Activated CD4-positive, alpha-beta T cell treated with anti-CD3 and anti-CD28 coated beads, Interleukin-2, amount 50 U/mL, for 1 hour (primary cell): ENCODE measurements at places on chromosomes 7 and 10.

- DNase-seq, result peak; percentile 90
These were observed 13.8 kb upstream of the SEC24C start for GRCh38 chr10:73730153-73730906.

- DNase-seq, result no peak
These were observed 38.7 kb downstream of the RASGEF1A start for GRCh38 chr10:43227911-43228782.

- DNase-seq, result no peak
These were observed 27.4 kb downstream of the LRRC4 start for GRCh38 chr7:128003787-128004186.

GRCh38 chr10:36597756-36598320 lies 527.6 kb upstream of the ANKRD30A start:
- DNase-seq, result no peak

DNA sequence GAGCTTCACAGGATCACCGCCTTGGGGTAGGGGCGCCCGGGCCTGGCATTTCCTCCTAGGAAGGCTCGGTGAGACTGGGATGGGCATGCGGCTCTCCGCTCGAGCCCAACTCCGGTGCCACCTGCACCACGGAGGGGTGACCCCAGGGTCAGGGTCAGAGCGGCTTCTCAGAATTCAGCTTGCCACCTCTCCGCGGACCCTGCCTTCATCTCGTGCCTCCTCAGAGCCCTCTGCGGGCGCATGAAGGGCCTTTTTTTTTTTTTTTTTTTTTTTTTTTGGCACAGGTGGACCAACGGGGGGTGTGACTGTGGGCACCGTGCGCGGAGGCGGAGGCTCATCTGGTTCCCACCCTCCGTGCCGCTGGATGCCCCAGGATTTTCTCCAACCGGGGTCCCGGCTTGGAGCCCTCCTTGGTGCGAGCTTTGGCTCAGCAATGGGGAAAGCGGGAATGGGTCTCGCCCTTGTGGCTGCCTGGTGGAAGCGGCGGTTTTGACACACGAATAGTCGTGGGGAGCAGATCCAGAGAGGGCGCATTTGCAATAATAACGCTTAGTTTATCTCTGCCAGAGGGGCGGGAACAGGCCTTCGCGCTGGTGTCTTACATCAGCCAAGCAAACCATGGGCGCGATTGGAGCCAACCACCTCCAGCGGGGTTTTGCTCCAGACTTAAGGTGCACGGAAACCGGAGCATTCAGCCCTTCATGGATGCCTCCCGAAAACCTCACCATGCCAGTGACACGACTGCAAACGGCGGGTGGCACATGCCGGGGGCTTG lies 5.0 kb upstream of the TNRC18 start:
- DNase-seq, result no peak

GRCh38 chr10:119166564-119166963 lies 1.1 kb upstream of the SFXN4 start:
- DNase-seq, result no peak

GRCh38 chr7:74002474-74003017 lies 25.4 kb upstream of the ELN start:
- DNase-seq, result no peak

GRCh38 chr7:3157566-3158287 lies 114.1 kb upstream of the CARD11 start:
- DNase-seq, result no peak

GRCh38 chr7:128738570-128739047 lies 550 bp upstream of the CALU start:
- peak; percentile 2 for DNase-seq

GRCh38 chr10:89966211-89966610 lies 264.8 kb downstream of the KIF20B start:
- no peak for DNase-seq

- no peak for DNase-seq
These were observed 97.9 kb upstream of the STEAP1B start for GRCh38 chr7:22597844-22598243.

- DNase-seq, result no peak
These were observed 69.2 kb upstream of the INSIG1 start for GRCh38 chr7:155228459-155228845.

- no peak for DNase-seq
These were observed 116.7 kb upstream of the C7orf33 start for GRCh38 chr7:148473703-148474480.

DNA sequence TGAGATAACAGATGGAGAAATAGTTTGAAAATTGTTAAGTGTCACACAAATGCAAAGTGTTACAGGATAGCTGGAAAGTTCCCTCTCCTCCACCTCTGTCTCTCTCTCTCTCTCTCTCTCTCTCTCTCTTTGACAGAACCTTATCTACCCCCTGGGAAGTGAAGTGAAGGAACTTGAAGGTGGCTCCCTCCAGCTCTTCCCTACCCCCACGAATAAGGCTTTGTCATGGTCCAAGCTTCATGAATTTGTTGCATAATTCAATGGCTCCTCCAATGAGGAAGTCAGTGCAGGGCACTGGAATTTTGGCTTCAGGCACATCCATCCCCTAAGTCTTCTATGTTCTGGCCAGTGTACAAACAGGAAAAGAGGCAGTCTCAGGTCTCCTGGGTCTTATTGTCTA lies 66.4 kb downstream of the CDHR3 start:
- no peak for DNase-seq

DNA sequence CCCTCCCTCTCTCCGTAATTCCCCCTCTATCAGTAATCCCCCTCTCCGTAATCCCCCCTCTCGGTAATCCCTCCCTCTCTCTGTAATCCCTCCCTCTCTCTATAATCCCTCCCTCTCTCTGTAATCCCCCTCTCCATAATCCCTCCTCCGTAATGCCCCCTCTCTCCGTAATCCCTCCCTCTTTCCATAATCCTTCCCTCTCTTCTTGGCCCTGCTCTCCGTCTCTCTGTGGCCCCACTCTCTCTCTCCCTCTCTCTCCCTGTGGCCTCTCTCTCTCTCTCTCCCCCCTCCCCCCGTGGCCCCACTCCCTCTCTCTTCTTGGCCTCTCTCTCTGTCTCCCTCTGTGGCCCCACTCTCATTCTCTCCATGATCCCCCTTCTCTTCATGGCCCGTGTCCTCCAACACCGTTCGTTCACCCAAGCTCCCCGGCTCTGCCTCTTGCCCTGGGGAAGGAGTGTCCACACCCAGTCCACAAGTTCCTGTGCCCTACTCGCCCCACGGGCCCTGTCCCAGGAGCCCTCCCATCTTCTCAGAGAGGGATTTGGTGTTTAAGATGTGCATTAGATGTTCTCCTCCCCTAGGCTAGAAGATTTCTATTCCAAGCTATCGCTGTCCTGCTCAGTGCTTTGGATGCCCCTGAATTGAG lies 19.8 kb downstream of the SHH start:
- DNase-seq, result no peak

- DNase-seq, result no peak
These were observed 221.0 kb downstream of the AUTS2 start for GRCh38 chr7:69819333-69819705.

DNA sequence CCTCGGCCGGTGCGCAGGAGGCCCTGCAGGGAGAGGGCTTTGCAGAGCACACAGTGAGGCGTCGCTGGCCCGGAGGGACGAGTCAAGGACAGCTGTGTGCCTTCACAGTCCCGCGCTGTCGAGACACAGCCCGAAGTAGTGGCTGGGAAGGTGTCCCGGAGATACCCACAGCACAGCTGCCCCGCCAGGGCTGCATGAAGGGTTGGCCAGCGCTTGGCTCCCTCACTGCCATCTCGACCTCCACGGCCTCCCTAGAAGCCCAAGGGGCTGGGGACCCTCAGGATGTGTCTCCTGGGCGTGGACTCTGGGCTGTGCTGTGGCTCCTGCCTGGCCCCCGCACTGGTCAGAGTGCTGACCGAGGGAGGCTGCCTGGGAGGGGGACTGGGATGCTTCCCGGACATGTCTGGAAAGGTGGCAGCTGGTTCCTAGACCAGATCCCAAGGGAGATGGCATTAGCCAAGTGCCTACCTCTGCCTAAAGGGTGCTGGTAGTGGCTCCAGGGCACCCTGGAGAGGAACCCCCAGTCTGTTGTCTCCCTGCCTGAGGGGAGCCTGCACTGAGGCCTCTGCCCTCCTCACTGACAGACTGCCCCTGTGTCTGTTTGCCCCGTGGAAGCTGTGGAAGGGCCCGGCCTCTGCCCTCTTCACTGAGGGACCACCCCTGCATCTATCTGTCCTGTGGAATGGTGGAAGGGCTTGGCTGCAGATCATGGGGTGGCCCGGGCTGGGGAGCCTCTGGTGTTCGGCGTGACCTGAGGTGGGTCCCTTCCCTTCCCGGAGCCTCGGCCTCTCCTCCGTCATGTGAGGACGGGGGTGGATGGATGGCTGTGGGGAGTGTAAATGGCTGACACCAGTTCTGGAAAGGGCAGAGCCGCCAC lies 5.8 kb downstream of the ELFN1 start:
- DNase-seq, result no peak

GRCh38 chr10:94349327-94349726 lies 13.4 kb downstream of the NOC3L start:
- no peak for DNase-seq

DNA sequence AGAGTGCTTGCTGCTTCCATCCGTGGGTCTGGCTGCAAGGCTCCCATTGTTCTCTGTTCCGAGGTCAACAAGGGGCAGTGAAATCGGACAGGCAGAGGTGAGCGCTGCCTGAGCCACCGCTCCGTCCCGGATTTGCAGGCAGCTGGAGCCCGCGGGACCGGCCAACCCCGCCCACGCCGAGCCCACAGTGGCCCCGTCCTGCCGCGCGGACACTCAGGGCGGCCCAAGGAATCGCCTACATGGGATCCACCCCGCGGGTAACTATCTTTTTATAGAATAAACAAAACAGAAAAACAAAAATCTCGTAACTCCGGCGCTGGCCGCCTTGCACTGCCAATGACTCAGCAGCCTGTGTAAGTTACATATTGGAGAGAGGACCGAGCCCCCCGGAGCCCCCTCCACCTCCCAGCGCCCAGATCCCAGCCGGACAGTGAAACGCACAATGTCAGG lies 1.9 kb downstream of the BNIP3 start:
- no peak for DNase-seq

GRCh38 chr10:23065181-23065948 lies 30.0 kb upstream of the MSRB2 start:
- no peak for DNase-seq

DNA sequence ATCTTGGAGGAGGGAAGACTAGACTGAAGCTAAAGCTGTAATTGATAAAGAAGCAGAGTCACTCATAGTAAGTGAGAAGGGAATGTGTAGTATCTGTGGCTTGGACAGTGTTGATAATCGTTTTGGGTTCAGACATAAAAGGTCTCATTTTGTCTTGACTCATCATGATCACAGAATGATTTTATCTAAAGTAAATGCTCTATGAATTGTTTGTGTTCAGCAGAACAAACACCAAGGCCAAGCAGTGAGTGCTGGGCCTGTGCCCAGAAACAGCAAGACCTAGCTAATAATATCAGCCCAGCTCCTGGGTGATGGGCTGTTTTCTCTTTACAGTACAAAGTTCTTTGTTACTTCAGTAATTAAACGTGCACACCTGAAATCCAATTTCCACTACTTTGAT lies 26.7 kb upstream of the CD36 start:
- DNase-seq, result no peak

DNA sequence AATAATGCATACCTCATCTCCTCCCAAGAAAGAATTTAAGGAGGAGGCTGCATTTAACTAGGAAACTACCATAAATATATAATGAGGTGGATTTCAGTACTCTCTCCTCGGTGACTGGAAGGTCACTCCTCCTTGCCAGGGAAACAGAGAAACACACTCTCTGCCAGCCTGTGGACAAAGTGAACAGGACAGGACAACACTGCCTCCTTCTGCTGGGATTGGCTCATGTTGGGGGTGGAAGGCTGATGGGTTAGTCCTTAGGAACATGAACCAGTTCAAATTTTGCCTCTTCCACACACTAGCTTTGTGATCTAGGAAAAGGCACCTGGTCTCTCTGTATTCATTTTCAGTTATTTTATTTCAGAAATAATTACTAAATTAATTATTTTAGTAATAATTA lies 50.6 kb upstream of the STEAP4 start:
- DNase-seq, result no peak

GRCh38 chr7:130957137-130957513 lies 223.1 kb upstream of the KLF14 start:
- no peak for DNase-seq
